Stimulated activated CD8-positive, alpha-beta memory T cell treated with anti-CD3 and anti-CD28 coated beads, Interleukin-2, amount 100 ng/mL, for 1 hour (primary cell): ENCODE measurements at places on chromosomes 16 and 17.

DNA sequence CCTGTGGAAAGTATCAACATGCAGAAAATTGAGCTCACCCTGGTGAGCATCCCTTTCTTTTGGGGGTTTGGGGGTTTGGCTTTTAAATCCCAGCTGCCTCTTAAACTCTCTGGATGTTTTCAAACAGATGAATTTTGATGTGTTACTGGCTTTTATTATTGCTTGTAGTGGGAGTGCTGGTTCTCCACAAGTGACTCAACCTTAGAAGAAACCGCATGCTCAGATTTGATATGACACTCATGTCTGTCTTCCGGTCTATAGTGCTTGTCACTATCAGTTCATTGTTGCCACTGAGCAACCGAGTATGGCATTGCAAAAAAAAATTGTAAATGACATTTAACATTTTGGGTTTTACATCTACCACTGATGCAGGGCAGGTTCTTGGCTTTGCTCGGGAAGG, 104.5 kb downstream of the HS3ST4 start:
- DNase-seq: no peak

GRCh38 chr16:87534751-87535150, 41.9 kb upstream of the ZCCHC14 start:
- DNase-seq: no peak

- peak; percentile 29 for DNase-seq
Measured at GRCh38 chr16:20763461-20764232, at the start of gene ACSM3. Gene ACSM3 (plus strand): TSS chr16:20764014. CDS start chr16:20770035, 6,021 bp downstream.

GRCh38 chr16:3364774-3365427, 9.2 kb downstream of the OR2C1 start:
- DNase-seq: peak; percentile 69

DNA sequence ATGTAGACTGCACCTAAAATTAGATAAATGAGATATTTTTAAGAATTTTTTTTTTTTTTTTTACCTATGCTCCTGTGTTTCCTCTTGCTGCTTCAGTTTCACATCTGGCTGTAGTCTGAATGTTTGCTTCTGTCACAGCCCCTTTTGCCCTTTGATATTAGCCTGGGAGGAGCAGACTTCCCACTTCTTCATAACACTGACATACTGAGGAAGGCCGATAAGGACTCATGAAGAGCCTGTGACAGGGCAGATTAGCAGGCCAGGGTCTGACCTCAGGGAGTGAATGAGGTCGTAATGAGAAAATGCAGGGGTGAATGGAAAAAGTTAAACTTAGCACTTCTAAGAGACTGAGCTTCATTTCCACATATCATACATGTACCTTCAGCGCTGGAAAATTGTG, at the start of gene SLFN14:
TSS of gene SLFN14 (minus strand) at position 117 of the 400 bp plus-strand sequence. CDS start 2,757 bp downstream, outside the sequence.
- DNase-seq: no peak

- DNase-seq: no peak
Measured at GRCh38 chr17:51802544-51802943, 356.0 kb downstream of the CA10 start.

DNA sequence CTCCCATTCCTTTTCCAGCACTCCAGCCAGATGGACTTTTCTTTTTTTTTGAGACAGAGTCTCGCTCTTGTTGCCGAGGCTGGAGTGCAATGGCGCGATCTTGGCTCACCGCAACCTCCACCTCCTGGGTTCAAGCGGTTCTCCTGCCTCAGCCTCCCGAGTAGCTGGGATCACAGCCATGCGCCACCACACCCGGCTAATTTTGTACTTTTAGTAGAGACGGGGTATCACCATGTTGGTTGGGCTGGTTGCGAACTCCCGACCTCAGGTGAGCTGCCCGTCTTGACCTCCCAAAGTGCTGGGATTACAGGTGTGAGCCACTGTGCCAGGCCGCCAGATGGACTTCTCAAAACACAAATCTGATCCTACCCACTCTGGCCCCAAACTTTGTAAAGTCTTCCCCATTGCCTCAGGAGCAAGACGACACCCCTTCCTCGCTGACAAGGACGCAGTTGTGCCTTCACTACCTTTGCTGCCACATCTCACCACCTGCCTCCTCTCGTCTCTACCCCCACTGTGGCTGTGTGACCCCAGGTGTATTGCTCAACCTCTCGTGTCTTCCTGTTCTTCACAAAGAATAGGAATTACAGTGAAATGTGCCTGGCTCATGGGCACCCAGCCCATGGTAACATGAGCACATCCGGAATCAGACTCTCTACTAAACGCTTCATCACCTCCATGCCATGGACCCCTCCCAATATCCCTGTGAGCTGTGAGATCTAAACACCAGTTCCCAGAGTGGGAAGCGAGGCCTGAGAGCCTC, 3.7 kb upstream of the BANP start:
- no peak for DNase-seq

DNA sequence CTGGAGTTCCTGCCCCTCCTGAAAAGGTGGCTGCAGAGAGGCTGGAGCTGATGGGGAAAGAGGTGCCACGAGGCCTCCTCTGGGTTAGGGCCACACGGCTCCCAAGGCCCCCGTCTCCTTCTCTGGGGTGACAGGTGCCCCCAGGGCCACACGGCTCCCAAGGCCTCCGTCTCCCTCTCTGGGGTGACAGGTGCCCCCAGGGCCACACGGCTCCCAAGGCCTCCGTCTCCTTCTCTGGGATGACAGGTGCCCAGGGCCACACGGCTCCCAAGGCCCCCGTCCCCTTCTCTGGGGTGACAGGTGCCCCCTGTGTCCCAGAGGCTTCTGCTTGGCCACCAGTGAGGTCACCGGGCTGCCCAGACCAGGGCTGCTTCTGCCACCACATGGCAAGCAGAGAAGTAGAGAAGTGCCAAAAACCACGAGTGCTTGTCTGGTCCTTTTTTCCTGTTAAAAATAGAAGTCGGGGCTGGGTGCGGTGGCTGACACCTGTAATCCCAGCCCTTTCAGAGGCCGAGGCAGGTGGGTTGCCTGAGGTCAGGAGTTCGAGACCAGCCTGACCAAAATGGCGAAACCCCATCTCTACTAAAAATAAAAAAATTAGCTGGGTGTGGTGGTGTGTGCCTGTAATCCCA, 4.1 kb downstream of the CAPN15 start:
- no peak for DNase-seq

GRCh38 chr17:79802736-79803420, 6.0 kb upstream of the CBX8 start:
- no peak for DNase-seq

DNA sequence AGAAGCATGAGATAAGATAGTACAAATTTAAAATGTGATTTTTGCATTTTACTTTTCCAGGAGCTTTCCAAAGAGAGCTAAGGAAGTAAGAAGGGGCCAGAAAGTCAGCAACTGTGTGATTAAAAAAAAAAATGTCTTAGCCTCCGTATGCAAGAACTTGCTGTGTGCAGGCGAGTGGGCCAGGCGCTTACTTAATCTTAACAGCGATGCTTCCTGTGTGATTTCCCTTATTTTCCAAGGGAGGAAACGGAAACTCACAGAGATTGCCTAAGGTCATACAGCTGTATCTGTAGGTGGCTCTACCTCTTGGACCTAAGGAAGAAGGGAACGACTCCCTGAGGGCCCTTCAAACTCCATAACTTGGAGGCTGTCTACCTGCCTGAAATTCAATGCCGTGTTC, 11.1 kb downstream of the HS3ST3B1 start:
- DNase-seq: no peak

GRCh38 chr17:65741710-65742109, 180.3 kb upstream of the AXIN2 start:
- DNase-seq: no peak

DNA sequence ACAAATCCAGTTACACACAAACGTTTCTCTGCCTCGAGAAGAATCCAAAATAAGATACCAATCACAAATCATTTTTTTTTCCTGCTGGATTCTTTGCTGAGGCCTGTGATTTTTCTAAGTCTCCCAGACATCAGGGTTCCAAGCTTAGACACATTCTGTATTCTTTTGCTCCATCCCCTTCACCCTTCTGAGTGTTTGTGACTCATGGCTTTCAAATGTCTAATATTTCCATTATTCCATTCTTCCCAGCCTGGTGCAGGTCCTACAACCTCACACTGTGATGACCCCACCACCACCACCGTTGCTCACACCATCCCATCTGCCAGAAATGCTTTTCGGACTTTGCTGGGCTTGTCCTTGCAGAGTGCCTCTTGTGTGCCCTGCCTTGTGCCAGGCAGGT, 480.1 kb downstream of the SOX9 start:
- DNase-seq: no peak
